ENCODE measurements at places on chromosomes 1 and 21. TPM values are rescaled to one million over a fixed set of nuclear protein-coding genes. Genes with fewer than 3 reads are reported as not detected.

The C1orf167 gene
- polyA plus RNA-seq = not detected

The TDRD5 gene
- 5.4 TPM for polyA plus RNA-seq

The PCSK9 gene
- polyA plus RNA-seq = 1.1 TPM

- DNase-seq = no peak
Observed at GRCh38 chr1:204451352-204452124, 39.9 kb upstream of the PPP1R15B start.

- DNase-seq = no peak
Observed at GRCh38 chr1:31227891-31228568, 11.7 kb downstream of the NKAIN1 start.

The NTNG1 gene
- polyA plus RNA-seq = 32.5 TPM

DNA sequence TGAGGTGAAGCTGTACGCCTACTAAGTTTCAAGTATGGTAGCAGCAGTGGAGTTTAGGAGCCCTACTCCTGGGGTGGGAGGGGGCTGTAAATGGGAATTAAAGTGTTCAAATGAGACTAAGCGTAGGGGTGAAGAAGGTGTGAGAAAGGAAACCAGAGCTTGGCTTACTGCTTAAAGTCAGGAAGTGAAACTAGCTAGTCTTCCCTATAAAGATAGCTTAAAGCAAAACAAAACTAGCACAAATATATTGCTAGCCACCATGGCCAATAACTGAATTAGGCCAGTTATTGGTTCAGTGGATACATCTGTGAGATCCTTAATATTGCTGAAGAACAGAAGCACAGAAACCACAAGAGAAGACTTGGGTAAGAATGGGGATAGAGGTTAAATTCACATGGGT, 492.2 kb upstream of the PKN2 start:
- DNase-seq = no peak

The KRTAP20-4 gene
- not detected for polyA plus RNA-seq

DNA sequence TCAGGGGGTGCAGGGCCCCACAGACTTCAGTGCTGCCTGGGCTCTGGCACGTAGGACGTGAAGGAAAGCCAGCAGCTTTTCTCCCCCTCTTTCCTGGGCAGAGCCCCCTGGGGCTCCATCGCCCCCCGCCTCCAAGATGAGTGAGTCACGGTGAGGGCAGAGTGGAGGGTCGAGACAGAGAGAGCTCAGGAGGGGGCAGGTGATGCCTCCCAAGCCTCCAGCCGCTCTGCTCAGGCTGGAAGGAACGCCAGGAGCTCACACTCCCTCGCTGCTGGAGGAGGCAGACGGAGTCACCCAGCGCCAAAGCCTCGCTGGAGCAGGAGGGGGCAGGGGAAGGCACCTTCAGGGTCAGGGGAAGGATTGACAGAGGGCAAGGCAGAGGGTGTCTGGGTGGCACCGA, 119.5 kb downstream of the CASZ1 start:
- DNase-seq = no peak

- no peak for DNase-seq
Observed at GRCh38 chr21:46650476-46651098, 15.1 kb downstream of the PRMT2 start.

- no peak for DNase-seq
Observed at GRCh38 chr1:58926152-58926551, 142.3 kb upstream of the JUN start.

The ABCG1 gene
- polyA plus RNA-seq = 11.3 TPM

The CFHR3 gene
- polyA plus RNA-seq = 0.17 TPM

DNA sequence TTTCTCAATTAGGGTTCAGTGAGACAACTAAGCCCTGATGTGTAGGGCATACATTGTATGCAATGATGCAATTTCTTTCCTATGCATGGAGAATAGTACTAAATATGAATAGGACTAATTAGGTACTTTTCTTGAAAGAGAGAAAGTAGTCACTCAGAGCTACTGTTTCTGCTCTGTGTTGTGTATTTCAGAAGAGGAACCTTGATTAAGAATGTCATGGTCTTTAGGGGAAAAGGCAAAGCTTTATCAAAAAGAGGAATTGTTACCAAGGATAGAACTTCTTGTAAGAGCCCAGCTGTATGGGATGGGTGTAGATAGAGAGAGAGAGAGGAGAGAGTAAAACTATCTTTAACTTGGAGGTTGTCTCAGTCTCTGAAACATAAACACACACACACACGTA, 49.1 kb downstream of the HLX start:
- no peak for DNase-seq

The TTF2 gene
- 24.5 TPM for polyA plus RNA-seq

DNA sequence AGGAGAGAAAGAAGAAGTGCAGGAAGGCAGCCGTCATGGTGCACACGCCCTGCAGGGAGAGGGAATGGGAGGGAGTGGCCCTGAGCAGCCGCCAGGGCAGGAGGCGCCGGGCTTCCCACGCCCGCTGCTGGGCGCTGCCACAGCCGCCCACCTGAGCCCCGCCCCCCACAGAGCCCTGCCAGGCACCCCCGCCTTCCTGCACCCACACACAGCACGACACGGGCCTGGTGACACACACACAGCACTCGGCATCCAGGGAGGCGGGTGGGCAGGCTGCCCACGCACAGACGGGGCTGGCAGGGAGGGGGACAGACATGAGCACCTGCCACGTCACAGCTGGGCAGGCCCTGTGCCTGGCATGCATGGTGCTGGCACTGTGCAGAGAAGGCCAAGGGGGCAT, 27.5 kb downstream of the ADGRB2 start:
- DNase-seq = no peak

The GBP7 gene
- polyA plus RNA-seq = 0.18 TPM

The OLIG1 gene
- polyA plus RNA-seq = not detected

GRCh38 chr1:202285908-202286307, 55.8 kb downstream of the UBE2T start:
- DNase-seq = no peak

GRCh38 chr1:147773215-147773715, 12.9 kb upstream of the GJA5 start:
- DNase-seq = no peak

The SLC1A7 gene
- polyA plus RNA-seq = 0.08 TPM

The RNU1-2 gene
- polyA plus RNA-seq = not detected

GRCh38 chr1:78211483-78212092, 165.8 kb downstream of the GIPC2 start:
- DNase-seq = no peak

DNA sequence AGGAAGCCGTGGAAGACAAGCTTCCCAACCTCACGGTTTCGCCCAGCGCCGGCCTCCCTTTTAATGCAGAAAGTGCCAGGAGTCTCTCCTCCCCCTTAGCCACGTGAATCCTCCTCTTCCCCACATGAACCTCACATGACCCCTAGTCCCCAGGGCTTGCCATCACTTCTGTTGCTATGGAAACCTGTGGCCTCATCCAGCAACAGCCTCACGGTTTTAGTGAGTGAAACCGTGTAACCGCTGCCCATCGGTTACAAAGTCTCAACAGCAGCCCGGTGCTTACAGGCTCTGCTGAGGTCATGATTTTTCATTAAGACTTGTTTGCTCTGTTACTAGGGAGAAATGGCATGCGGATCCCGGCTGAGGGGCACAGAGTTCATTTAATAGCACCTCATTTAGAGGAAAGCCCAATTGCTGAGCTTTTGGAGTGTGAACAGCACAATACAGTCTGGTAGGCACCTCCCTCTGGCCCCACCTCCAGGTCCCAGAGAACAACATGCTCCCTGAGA, 143.2 kb upstream of the BACE2 start:
- DNase-seq = no peak

GRCh38 chr1:1037366-1038327, 17.7 kb downstream of the AGRN start:
- DNase-seq = no peak

GRCh38 chr1:100883963-100884362, 10.7 kb downstream of the EXTL2 start:
- no peak for DNase-seq

DNA sequence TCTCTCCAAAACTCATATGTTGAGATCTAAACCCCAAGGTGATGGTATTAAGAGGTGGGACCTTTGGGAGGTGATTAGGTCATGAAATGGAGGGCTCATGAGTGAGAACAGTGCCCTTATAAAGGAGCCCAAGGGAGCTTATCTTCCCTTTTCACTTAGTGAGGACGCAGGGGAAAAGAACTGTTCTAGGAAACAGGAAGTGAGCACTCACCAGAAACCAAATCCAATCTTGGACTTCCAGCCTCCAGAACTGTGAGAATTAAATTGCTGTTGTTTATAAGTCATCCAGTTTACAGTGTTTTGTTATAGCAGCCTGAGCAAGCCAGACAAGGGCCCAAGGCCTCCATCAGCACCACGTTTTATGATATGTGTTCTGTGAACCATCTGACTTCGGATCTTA, 60.3 kb upstream of the LRRC8D start:
- DNase-seq = no peak

DNA sequence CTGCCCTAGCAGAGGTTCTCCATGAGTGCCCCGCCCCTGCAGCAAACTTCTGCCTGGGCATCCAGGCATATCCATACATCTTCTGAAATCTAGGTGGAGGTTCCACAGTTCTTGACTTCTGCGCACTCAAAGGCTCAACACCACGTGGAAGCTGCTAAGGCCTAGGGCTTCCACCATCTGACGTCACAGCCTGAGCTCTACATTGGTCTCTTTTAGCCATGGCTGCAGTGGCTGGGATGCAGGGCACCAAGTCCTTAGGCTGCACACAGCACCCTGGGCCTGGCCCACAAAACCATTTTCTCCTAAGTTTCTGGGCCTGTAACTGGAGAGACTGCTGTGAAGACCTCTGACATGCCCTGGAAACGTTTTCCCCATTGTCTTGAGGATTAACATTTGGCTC, 272.6 kb upstream of the PLXNA2 start:
- DNase-seq = no peak

GRCh38 chr1:161702250-161702649, 4.8 kb upstream of the FCRLA start:
- DNase-seq = no peak

DNA sequence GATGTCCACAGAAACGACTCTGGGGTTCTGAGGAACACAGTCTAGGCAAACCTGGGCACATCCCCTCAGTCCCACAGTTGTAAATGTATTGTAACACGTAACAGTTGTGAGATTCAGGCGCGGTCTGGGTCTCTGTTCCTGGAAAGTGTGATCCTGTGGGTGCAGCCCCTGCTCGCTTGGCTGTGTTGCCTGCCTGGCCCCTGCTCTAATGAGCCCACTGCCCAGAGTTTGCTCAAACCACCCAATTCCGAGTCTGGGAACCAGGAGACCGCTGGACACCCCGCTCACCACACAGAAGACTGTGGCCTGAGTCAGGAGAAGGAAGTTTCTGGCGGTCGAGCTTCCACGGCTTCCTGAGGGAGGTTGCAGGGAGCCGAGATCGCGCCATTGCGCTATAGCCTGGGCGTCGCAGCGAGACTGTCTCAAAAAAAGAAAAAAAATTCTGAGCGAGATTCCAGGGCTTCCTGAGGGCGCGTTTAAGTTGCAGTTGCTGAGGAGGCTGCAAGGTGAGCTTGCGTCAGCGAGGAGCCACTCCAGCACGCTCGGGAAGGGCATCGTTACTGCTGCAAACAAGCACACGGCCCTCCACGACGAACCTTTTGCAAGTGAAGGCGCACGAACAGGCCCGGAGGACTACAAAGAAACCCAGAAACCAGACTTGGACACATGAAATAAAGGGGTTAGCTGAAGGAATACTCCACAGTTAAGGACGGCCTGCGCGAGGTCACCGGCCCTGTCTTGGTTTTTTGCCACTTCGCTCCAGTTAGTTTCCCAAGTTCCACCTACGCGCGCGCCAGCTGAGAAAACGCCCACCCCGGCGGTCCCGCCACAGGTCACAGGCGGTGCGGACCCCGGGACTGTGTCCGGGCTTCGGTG, 1.1 kb downstream of the C21orf58 start:
- no peak for DNase-seq

The NPPB gene
- polyA plus RNA-seq = not detected

DNA sequence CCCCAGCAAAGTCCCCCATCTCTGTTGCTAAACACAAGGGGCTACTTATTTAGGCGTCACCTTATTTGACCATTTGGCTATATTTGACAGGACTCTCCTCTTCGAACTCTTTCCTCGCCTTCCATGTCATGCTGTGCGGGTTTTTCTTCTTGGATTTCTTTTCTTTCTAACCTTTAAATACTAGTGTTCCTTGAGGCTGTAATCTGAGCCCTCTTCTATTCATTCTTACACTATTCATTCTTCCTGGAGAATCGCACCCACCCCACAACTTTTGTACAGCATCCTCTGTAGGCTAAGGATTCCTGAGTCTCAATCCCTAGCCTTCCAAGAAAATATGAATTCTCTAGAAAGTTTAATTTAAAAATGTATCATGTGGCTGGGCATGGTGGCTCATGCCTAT, 61.7 kb upstream of the C1orf115 start:
- no peak for DNase-seq

GRCh38 chr1:116392717-116393404, 19.8 kb downstream of the ATP1A1 start:
- no peak for DNase-seq

The NCF2 gene
- polyA plus RNA-seq = 2.8 TPM

DNA sequence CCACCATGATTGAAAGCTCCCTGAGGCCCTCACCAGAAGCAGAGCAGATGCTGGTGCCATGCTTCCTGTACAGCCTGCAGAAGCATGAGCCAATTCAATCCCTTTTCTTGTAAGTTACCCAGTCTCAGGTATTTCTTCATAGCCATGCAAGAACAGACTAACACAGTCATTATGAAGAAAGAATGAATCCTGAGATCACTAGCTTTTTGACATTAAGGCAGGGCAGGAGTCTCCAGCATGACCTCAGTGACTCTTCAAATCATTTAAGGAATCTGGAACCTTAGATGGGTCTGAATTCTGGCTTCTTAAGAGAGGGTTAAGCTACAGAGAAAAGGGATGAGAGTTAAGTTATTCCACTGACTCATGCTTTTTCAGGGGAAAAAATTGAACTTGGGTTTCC, 79.0 kb downstream of the PTPN14 start:
- DNase-seq = no peak

- no peak for DNase-seq
Observed at GRCh38 chr1:201361652-201362504, 15.6 kb downstream of the TNNT2 start.

DNA sequence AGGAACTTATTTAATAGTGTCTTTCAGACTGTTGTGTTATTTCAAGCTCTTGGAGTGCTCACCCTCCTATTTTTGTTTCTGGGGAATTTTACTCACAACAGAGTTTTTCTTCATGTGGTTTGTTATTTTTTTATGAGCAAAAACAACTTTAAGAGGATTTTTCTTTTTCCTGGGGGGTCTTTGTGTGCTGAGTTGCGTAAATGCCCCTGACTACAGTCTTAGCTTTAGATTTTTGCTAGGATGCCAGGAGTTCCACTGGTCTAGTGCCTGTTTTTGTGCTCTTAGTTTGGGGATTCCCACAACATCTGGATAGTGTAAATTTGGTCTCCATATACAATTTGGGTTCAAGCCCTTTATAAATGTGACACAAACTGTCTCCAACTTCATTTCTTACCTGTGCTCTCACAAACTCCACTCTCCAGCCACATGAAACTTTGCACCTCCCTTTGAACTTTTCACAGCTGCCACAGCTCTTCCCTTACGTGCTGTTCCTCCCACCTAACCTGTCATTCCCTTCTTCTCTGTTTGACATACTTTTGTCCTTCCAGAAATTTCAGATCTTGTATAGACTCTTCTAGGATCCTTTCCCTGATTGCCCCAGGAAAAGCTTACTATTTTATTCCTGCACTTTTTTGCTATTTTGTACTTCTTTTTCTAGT, 180.2 kb downstream of the CRB1 start:
- no peak for DNase-seq

Measured in right renal cortex interstitium (tissue), 3 donors.